ENCODE measurements at places on chromosomes 5 and 9.

- DNase-seq, result no peak
Observed at GRCh38 chr9:86697213-86697612, 250.1 kb downstream of the GAS1 start.

- DNase-seq, result peak; percentile 52
Observed at GRCh38 chr9:129412814-129413536, 207.9 kb downstream of the C9orf50 start.

DNA sequence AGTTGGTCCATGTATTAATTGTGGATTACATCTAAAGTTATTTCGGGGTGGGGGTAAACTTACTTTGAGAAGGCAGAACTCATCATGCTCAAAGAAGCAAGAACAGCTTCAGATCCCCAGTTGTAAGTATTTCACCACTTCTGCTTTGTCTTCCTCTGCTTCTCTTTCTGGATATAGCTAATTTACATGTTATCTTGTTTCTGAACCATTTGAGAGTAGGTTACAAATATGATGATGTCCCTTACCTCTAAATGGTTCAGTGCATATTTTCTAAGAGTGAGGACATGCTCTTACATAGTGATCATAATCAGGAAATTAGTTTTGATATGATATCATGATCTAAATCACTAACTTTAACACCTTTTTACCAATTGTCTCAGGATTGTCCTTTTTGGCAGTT is 11.9 kb downstream of the TRIO start:
- DNase-seq, result no peak

GRCh38 chr5:72906806-72907205 is 49.0 kb upstream of the FCHO2 start:
- no peak for DNase-seq

- DNase-seq, result peak; percentile 21
Observed at GRCh38 chr5:141969783-141970771, 1.2 kb downstream of the RNF14 start.

- DNase-seq, result no peak
Observed at GRCh38 chr5:149153751-149154610, 12.7 kb downstream of the ABLIM3 start.

- peak; percentile 71 for DNase-seq
Observed at GRCh38 chr5:59712836-59713497, 180.6 kb downstream of the PDE4D start.

GRCh38 chr5:137828180-137828579 is 39.5 kb upstream of the MYOT start:
- no peak for DNase-seq

- DNase-seq, result no peak
Observed at GRCh38 chr5:112576298-112576925, 157.3 kb upstream of the EPB41L4A start.

DNA sequence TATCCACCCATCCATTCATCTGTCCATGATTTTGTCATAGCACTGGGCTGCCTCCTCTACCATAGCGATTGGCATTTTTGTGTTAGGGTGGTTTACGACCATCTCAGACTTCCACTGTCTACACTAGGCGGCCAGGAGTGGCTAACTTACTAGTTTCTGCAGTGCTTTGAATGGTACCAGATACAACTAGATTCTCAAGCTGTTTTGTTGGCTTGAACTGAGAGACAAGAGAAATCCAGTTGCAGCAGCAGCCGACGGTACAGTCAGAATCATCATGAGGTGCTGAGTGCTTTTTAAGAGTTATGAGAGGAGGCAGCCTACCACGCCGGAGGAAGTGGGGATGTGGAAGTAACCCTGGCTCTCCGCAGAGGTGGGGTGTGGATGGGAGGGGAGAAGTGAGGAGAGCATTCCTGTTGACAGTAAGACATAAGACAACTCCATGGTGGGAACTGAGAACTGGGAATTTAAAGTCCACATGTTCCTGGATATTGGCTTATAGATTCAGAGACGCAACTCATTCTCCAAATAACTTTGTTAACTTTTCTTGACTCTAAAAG is 27.9 kb downstream of the COL5A1 start:
- DNase-seq, result no peak

DNA sequence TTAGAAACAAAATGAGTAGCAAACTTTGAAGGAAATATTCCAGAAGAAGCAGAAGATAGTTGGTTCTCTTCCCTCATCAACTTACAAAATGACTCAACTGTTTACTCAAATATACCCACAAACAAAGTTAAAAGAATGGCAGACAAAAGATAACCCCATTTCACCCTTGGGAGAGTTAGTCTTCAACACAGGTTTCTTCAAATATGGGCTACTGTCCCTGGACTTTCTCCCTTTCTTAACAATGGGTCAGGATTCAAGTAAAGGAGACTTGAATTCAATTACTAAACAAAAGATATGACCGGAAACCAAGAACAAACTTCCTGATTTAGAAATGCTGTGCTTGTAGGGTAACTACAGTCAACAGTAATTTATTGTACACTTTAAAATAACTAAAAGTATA is 14.2 kb downstream of the RFX3 start:
- no peak for DNase-seq

- DNase-seq, result no peak
Observed at GRCh38 chr5:152107220-152107619, 182.6 kb upstream of the GLRA1 start.

DNA sequence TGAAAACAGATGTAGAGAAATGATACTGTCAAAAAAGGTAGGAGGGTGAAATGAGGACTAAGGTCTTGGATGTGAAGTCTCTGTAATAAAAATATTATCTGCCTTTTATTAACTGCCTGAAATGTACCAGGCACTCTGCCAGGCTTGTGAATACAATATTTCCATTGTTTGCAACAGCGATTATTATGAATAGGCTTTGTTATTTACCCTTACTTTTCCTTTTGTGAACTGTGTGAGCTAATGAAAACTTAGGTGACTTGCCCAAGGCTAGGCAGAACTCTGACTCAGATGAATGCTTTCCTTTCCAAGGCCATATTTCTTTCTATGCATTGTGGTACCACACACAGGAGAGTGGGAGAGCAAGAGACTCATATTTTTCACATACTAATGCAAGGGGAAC is 204.1 kb downstream of the CDH12 start:
- no peak for DNase-seq

- no peak for DNase-seq
Observed at GRCh38 chr5:150106674-150107426, 20.5 kb upstream of the CSF1R start.

DNA sequence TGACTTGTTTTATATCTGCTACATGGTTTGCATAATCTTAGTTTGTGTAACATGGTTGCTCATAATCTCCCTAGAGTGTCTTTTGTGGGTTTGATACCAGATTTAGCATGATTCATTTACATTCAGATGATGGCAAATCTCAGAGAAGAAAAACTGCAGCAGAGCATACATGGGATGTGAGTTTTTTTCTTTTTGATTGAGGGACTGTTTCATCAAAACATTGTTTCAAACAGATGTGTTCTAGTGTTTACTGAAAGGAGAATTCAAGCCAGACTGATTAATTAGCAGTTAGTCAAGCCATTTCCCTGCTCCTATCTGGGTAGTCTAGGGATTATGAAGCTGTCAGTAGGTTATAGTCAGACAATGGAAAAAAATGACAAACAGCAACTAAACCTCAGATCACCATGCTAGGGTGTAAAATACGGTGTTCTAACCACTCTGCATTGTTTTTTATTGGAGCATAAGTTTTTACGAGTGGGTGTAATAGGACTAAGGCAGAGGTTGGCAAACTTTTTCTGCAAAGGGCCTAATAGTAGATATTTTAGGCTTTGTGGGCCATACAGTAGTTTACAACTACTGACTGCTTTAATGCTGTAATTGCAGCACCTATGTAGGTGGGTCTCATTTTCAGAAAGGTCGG is 10.5 kb upstream of the GDNF start:
- DNase-seq, result no peak
